ENCODE measurements at places on chromosomes 3 and 15. TPM values are rescaled to one million over a fixed set of nuclear protein-coding genes. Genes with fewer than 3 reads are reported as not detected.

Gene TSC22D2
- total RNA-seq: 35.3 TPM

GRCh38 chr3:127644641-127645370, 15.8 kb downstream of the PODXL2 start:
- DNase-seq: no peak

DNA sequence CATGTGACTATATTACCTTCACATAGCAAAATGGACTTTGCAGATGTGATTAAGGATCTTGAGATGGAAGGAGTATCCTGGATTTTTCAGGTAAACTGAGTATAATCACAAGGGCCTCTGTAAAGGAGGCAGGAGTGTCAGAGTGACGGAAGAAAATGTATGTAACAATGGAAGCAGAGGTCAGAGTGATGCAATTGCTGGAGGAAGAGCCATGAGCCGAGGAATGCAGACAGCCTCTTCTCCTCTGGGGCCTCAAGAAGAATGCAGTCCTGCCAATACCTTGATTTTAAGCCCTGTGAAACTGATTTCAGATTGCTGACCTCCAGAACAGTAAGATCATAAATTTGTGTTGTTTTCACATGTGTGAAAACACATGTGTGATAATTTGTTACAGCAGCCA, 15.1 kb downstream of the HEMK1 start:
- no peak for DNase-seq

- DNase-seq: no peak
Observed at GRCh38 chr3:101119535-101119934, 126.3 kb upstream of the ABI3BP start.

- no peak for DNase-seq
Observed at GRCh38 chr3:29618395-29619282, 337.8 kb downstream of the RBMS3 start.

DNA sequence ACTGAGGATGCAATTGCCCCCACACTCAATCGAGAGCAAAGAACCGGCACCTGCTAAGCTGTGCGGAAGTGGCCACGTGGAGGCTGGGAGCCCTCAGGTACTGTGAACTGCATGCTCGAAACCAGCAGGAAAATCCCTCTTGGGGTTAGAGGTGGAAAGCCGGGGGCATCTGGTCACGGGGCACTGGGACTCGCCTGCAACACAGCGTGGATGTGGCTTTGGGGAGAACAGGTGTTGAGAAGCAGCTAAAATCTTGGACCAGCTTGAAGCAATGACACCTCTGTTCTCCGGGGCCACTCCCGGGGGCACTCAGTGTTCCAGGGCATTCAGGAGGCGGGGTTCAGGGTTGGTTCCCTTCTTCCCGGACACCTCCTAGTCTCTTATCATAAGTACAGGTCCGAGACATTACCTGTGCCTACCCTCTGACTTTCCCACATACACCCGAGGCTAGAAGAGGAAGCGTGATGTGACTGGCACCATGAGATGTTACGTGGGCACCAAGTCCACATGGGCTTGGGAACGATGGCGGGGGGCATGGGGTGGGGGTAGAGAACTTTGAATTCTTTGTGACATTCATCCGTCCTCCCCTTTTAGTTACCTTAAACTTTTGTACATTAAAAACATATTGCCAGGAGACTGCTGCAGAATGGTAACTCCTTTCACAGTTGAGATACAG, 172.0 kb downstream of the ADAMTS17 start:
- no peak for DNase-seq

GRCh38 chr3:12242772-12243171, 46.1 kb upstream of the PPARG start:
- no peak for DNase-seq
